ENCODE measurements at places on chromosomes 1 and 21. TPM values are rescaled to one million over a fixed set of nuclear protein-coding genes. Genes with fewer than 3 reads are reported as not detected.

The CR2 gene
- total RNA-seq, result not detected

The MECR gene
- total RNA-seq, result 9.5 TPM

The DIRAS3 gene
- 0.54 TPM for total RNA-seq

The LAD1 gene
- total RNA-seq, result 0.22 TPM

The TEX38 gene
- total RNA-seq, result not detected

The TAS1R3 gene
- 0.11 TPM for total RNA-seq

The RNU1-3 gene
- under 0.01 TPM for total RNA-seq

The FAM151A gene
- not detected for total RNA-seq

The RBP7 gene
- 1.6 TPM for total RNA-seq

The DNM3 gene
- total RNA-seq, result 1.5 TPM

The SAMSN1 gene
- 0.09 TPM for total RNA-seq

The DDAH1 gene
- total RNA-seq, result 47.8 TPM

The UBL4B gene
- not detected for total RNA-seq

The ERICH3 gene
- not detected for total RNA-seq

The NEXN gene
- total RNA-seq, result 1.4 TPM

The PPP1R15B gene
- total RNA-seq, result 22.2 TPM

The DPT gene
- not detected for total RNA-seq

The ARHGAP30 gene
- not detected for total RNA-seq

The OR6K3 gene
- total RNA-seq, result not detected

The DNAI4 gene
- 2.9 TPM for total RNA-seq

The LCE1B gene
- total RNA-seq, result not detected

The HSPA6 gene
- 0.22 TPM for total RNA-seq

The NUDC gene
- 15.1 TPM for total RNA-seq

The PROK1 gene
- total RNA-seq, result not detected

The CYP4A22 gene
- total RNA-seq, result not detected

The GSTM5 gene
- total RNA-seq, result 0.11 TPM

The FCRLB gene
- total RNA-seq, result 0.43 TPM

The PLEKHA6 gene
- 0.43 TPM for total RNA-seq

The AMY1B gene
- not detected for total RNA-seq

The CHD1L gene
- 33.2 TPM for total RNA-seq

The FCRL2 gene
- total RNA-seq, result not detected

The CRNN gene
- not detected for total RNA-seq

The CHIT1 gene
- total RNA-seq, result not detected

The IVNS1ABP gene
- total RNA-seq, result 96.2 TPM

The HLX gene
- total RNA-seq, result 5.2 TPM

The FCRL3 gene
- not detected for total RNA-seq

The PRKAA2 gene
- 2.9 TPM for total RNA-seq

The FALEC gene
- total RNA-seq, result not detected

The ADAMTS5 gene
- 2.9 TPM for total RNA-seq

The MRPS14 gene
- 39.7 TPM for total RNA-seq

The MXRA8 gene
- total RNA-seq, result 0.09 TPM

The ASTN1 gene
- not detected for total RNA-seq

The TFAP2E gene
- total RNA-seq, result 0.26 TPM
